Stimulated activated CD8-positive, alpha-beta memory T cell treated with anti-CD3 and anti-CD28 coated beads, Interleukin-2, amount 100 ng/mL, for 48 hours (primary cell): ENCODE measurements at places on chromosomes 7 and 10.

DNA sequence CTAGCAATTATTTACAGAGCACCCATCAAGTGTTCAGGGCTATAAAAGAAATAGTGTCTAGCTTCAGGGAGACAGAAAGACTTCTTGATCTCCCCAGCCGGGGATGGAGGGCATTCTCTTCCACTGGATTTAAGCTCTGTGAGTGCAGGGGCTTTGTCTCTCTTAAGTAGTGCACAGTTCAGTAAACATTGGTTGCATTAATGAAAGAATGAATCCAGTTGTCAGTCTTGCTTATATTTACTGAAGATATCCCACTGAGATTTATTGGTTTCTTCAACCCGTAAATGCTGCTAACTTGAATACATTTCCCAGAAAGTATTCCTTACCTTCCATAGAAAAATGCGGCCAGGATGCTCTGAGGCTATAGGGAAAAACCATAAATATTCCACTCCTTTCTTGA lies 41.9 kb downstream of the AUTS2 start:
- DNase-seq: no peak

- no peak for DNase-seq
Observed at GRCh38 chr7:37531225-37531624, 82.6 kb upstream of the ELMO1 start.

GRCh38 chr10:10110844-10111490 lies 906.7 kb upstream of the CELF2 start:
- no peak for DNase-seq

GRCh38 chr10:70832852-70833528 lies 17.2 kb downstream of the SGPL1 start:
- no peak for DNase-seq

DNA sequence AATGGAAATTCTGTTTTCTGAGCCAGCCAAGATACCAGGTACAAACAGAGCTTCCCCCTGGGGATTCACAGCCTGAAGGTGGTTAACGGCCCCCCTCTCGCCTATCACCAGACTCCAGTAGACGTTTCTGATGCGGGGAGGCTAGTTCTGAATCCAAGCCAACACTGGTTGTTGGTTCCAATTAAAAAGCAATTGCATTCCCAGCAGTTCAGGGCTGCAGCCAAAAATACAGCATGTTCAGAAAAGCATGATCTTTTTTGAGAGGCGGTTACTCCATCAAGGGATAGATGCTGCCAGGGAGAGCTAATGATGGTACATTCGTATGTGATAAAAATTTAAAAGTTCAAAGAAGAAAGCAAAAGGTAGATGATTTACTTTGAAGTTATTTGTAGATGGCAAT lies 481.0 kb downstream of the GALNT17 start:
- DNase-seq: no peak

DNA sequence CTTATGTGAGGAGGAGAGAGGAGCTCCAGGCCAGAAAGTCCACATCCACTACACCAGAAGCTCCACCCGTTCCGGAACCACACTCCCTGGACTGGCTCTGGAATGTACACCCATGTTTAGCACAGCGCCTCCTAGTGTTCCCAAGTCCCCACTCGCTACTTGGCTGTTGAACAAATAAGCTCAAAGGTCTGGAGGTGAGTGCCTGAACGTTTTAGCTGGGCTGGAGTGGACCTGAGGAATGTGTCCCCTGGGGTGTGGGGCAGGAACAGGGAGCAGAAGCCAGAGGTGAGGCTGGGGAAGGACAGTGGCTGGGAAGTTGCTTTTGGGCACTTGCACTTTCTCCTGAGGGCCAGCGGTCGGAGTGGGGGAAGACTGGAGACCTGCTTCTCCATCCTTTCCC lies 164.1 kb upstream of the CDCA7L start:
- peak; percentile 10 for DNase-seq

GRCh38 chr7:127809261-127809702 lies 157.3 kb downstream of the SND1 start:
- DNase-seq: no peak

- no peak for DNase-seq
Observed at GRCh38 chr10:86305521-86305920, 61.1 kb downstream of the GRID1 start.

DNA sequence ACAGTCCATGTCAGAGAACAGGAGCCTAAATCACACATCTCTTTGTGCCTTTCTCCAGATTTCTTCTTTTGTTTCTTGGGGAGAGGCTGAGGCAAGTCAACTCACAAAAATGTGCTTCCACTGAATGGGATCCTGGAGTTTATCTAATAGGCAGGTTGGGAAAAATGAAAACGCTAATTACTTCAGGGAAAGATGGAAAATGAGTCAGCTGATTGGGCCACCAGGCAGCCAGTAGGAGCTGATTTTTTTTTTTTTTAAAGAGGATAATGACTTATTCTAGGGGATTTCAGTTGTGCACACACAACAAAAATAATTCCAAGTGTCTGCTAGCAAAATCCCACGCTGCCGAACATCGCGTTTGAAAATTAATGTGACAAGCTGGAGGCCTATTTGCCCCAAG lies 412.8 kb upstream of the ZMIZ1 start:
- no peak for DNase-seq

DNA sequence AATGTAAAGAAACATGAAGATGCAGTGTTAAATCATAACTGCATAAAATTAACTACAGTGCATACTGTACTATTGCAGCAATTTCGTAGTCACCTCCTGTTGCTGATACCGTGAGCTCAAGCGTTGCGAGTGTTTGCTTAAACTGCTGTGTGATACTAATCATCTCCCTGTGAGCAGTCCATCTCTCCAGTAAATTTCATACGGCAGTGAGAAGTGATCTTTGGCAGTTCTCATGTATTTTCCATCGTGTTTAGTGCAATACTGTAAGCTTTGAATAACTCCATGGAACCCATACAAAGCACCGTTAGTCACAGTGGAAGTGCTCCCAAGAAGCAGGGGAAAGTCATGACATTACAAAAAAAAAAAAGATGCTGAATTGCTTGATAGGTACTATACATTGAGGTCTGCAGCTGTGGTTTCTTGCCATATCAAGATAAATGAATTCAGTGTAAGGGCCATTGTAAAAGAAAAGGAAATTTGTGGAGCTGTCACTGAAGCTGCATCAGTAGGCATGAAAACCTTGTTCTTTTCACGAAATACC lies 360.4 kb downstream of the EXOC4 start:
- DNase-seq: no peak

DNA sequence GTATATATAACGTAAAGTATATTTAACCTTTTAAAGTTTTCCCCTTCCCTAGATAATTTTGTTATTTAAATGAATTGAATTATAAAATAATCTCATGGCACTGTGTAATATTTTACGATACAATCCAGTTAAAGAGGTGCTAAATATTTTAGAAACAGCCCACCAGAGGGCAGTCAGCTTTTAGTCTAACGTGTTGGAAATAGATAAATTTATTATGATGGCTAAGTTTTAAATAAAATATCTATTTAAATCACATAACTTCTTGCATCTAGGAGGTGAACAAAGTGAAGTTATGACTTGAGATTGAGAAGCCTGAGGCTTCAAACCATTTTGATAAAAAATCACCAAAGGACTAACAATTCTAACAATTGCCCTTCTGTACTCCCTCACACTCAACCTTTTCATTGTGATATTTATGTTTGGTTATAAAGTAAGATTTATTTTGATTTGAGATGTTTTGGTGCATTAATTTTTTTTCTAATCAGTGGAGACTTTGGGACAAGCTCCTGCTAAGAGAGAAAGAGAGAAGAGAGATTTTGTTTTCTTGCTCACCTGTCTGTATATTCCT lies 171.5 kb upstream of the SP4 start:
- DNase-seq: no peak

DNA sequence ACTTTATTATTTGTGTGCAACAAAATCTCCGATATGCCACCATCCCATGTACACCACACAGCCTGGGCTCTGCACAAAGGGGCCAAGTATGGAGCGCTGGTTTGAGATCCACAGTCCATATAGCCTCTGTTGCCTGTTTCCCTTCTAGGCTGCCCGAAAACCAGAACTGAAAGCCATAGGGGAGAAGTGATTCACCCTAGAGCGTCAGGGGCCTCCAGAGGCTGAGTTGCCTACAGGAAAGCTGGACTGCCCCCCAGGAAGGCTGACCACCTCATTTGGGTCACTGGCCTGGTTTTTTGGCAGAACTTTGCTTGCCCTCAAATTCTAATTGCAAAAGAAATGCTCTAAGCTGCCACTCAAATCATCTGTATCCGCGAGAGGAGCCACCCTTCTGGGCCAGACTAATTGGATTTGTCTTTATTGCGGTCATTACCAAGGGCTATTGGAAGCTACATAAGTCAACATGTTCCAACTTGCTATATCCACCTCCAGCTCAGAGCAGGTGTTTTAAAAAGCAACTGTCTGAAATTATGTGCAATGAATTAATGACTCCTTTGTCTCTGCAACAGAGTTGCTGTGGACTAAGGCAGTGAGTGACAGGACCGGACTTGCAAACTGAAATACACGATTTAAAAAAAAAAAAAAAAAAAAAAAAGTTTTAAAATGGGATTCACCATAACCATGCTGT lies 28.3 kb upstream of the FRMD4A start:
- DNase-seq: no peak

DNA sequence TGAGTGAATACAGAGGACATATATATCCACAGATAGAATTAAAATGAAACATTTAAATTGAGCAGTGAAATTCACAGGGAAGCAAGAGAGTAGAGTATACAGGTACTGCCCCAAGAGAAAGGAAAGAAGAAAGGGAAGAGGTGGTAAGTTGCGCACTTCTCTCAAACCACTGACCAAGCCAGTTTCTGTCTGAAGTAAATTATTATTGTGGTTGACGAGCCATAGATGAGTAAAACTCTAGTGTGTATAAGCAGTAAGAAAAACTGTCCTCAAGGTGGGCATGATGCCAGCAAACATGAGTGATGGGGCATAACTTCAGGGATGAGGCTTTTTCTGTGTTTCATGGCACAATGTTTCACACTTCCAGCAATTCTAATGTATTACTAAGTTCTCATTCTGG lies 4.4 kb upstream of the BET1 start:
- no peak for DNase-seq

DNA sequence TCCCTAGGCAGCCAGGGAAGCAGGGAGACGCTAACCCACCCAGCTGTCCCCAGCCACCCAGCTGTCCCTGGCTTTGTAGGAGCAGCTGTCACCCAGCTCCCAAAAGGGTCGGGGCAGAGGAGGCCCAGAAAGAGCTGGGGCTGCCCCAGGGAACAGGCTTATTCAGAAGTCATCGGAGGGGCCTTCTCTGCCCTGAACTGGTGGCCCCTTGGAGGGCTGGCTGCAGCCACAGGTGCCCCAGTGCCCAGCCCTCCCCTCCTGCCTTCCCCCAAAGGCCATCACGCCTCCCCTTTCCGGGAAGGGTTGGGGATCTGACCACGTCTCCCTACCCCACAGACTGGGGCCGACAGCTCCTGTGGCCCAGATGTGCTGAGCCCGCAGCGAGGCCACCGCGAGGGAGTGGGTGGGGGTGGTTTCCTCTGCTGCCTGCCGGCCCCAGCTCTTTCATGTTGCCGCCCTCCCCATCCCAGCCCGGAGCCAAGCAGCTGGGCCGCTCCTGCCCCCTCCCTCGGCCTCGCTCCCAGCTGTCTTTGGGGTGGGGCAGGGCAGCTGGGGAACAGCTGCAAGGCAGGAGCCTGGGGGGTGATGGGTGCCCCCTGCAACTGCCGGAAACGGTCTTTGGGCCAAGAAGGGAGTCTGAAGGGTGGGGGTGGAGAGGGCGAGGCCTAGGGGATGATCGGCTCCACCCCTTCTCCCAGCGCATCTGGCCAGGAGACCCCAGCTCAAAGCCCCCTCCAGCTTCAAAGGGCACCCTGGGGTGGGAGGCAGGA lies 16.8 kb downstream of the TRIM8 start:
- peak; percentile 73 for DNase-seq

GRCh38 chr7:97020601-97020995 lies 4.0 kb downstream of the DLX5 start:
- no peak for DNase-seq

GRCh38 chr7:1853986-1854865 lies 184.1 kb downstream of the ELFN1 start:
- no peak for DNase-seq

DNA sequence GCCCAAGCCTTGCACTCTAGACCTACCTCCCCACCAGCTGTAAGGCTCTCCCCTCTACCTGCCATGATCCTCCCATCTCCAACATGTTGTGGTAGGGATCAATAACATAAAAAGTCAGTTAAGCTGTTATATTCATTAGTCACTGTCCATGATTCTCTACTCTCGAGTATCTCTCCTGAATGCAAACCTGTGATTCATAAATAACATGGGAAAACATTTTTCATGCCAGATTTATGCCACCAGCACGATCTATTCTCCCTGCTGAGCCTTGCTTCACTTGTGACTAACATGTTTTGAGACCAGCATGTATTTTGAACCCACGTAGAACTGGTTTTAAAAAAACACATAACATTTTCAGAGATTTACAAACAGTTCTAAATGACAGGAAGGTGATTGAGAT lies 30.3 kb downstream of the TMEM168 start:
- DNase-seq: no peak

- DNase-seq: no peak
Observed at GRCh38 chr7:1915326-1915725, 245.2 kb downstream of the ELFN1 start.

- DNase-seq: no peak
Observed at GRCh38 chr10:116124777-116125176, 148.2 kb downstream of the GFRA1 start.

GRCh38 chr7:113875224-113875623 lies 43.6 kb downstream of the PPP1R3A start:
- DNase-seq: no peak

DNA sequence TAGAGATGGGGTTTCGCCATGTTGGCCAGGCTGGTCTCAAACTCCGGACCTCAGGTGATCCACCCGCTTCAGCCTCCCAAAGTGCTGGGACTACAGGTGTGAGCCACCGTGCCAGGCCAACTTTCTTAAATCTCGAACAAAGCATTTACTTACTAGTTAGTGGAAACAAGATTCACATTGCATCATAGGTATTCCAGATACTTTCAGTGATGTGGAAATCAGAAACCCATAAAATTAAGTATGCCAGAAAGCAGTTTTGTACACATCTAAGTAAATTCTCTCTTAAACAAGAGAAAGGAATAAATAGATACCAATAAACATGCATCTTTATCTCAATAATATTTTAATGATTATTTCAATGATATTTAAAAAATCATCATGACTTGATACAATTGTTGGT lies 75.5 kb downstream of the DGKI start:
- no peak for DNase-seq

GRCh38 chr10:60456053-60456452 lies 66.4 kb upstream of the ANK3 start:
- no peak for DNase-seq

DNA sequence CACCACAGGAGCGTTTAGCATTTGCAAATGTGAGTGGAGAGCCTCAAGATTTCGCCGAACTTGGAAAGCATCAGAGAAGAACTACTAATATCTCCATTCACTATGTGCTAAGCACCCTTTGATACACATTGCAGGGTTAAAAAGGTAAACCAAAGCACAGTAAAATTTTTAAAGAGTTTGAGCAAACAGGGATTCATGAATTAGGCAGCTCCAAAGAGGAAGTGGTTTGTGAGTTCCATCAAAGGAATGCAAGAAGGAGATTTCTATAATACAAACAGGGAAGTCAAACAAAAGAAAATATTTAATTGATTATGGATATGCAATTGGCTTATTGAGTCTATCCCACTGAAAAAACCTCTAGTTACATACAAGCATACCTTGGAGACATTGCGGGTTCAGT lies 81.1 kb upstream of the TMEM72 start:
- no peak for DNase-seq

- DNase-seq: no peak
Observed at GRCh38 chr7:42617071-42617765, 294.7 kb downstream of the C7orf25 start.

- no peak for DNase-seq
Observed at GRCh38 chr10:35876248-35876647, 234.2 kb upstream of the FZD8 start.

GRCh38 chr7:39624442-39624807 lies 1.1 kb downstream of the RALA start:
- no peak for DNase-seq
